ENCODE measurements at places on chromosomes 16 and 17.

DNA sequence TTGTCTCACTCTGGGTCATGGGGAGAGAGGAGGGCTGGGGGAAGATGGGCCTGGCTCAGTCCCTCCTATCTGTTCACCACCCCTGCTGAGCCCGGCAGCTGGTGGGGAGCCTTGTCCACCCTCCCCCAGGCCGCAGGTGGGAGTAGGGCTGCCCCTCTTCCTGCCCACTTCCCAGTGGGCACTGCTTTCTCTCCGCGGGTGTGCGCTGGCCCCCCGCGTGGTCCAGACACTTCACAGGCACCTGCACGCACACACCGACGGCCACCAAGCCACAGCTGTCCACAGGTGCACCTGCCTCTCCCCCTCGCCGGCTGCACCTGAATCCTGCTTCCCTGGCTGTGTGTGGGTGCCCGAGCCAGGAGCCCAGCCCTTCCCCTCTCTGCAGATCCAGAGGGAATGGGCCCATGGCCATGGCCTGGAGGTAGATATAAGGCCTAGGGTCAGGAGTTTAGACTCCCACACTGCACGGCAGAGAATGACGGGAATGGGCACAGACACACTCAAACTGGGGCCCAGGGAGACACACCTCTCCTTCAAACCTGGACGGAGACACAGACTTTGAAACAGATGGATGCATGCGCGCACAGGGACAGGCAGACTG is 2.0 kb downstream of the NHERF2 start:
- no peak for DNase-seq

GRCh38 chr17:75878174-75878998 is at the start of gene TRIM47:
Gene TRIM47 (minus strand): TSS chr17:75878581. CDS start chr17:75878548, 33 bp downstream.
- DNase-seq, result no peak

DNA sequence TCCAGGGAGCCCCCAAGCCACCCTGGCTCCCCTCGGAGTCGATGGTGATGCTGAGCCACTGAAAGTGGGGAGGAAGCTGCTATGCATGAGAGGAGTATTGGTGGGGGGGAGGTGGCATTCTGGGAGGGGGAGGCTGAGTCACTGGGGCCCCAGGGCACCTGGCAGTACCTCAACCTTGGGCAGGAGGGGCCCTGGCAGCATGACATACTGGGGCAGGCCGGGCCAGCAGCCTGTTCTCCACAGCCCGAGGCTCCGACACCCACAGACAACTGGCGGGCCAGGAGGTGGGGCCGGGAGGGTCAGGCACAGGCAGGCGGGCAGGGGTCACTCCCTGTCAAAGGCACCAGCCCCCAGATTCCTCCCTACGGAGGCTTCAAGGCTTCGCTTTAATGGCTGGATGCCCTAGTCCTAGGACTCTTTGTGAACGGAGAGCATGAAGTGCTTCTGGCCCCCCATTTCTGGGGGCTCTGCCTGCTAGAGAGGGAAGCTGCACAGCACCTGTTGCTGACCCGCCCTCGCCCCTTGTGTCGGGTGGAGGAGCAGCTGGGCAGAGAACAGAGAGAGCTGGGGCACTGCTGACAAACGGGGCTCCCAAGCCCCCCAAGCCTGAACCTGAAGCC is 928 bp downstream of the CASKIN2 start:
- no peak for DNase-seq

GRCh38 chr16:66508914-66509496 is 40.9 kb downstream of the TK2 start:
- no peak for DNase-seq

DNA sequence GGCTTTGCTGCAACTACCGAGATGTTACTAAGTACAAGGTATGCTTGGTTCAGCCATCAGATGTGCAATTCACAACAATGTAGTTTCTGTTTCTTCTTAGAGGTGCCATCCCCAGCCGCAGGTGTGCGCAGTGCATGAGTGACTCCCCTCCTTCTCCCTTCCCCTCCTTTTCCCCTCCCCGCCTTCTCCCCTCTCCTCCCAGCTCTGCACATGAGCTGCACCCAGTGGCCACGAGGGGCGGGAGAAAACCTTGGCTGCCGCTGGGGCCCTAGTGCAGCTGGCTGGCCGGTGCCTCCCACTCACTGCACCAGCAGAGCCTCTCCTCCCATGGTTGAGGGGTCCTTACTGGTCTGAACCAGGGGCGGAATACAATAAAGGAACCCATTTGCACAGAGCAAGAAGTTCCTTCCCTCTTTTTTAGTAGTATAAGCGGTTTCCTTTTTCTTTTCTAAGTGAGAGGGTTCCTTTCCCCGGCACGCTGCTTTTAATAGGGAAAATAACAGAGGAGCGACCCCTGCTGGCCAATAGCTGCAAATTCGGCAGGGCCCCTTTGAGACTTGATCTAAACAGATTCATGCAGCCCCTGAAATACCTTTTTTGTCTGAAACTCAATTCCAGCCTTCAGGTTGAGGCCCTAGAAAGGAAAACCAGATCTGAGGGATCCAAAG is 7.8 kb upstream of the CCL15 start:
- no peak for DNase-seq

- DNase-seq, result no peak
Measured at GRCh38 chr16:35628976-35629375, 2169.6 kb downstream of the TP53TG3F start.

GRCh38 chr16:23222929-23223328 is 40.4 kb downstream of the SCNN1G start:
- DNase-seq, result no peak

DNA sequence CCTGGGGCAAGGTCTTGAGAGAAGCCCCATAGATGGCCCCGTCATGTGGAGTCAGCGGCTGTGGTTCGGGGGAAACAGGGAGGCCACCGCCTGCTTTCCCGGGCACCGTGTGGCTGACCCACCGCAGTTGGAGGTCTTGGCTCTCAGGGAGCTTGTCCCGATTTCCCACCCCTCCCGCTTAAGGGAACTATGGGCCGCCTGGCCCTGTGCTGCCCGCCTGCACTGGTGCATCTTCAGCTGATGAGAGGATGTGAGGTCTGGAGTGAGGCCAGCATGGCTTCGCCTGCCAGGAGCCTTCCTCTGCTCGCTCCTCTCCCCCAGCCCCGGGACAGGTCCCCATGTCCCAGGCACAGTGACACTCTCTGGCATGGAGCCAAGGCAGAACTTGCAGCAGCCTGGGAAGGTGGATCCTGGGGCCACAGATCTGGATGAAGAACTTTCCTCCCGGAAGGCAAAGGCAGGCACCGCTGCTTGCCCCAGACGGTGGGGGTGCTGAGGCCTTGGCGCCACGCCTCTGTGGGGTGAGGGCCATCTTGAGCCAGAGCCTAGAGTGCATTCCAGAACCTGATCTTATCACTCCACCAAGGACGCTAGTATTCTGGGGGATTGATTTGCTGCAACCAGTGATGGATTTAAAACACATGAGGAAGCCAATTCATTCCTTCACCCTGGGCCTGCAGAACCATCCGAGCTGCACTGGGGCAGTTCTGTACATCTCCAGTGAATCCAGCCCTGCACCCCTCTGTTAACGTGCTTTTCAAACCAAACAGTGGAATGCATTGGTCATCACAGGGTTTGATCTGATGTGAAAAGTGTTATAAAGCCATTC is 178.6 kb upstream of the TNRC6C start:
- DNase-seq, result no peak

DNA sequence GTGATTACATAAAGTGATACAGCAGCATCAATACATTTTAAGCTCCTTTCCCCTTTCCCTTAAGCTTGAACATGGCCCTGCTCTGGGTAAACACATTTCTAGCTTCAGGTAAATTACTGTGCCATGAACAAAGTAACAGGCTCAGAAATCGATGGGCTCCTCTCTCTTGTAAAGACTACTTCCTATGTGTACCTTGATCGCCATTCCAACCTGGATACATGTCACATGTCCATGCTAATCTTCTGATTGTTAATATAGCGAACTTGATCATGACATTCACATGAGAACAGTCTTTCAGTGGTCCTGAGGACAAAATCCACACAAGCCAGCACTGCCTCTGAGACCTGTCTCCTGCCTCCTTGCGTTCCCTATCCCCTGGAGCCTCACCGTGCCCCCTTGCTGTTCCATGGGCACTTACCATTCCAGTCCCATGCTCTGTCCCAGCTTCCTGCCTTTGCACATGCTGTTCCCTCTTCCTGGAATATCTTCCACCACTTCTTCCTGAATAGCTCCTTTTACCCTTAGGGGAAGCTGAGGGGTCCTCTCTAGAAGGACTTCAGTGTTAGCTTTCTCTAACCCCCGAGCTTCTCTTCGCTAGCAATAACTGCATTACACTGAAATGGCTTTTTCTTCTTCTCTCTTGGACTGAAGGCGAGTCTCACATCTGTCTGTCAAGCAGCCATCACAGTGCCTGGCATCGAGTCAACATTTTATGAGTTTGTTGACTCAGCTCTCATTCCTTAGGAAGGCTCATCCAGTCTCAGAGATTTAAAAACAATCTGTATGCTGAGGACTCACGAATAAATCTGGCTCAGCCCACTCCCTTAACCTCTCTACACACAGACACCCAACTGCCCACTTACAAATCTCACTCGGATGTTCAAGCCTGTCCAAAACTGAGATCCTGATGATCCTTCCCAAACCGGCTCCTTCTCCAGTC is 93.3 kb downstream of the ASIC2 start:
- DNase-seq, result no peak

- no peak for DNase-seq
Measured at GRCh38 chr16:530111-530817, 2.8 kb downstream of the CAPN15 start.

GRCh38 chr17:17548044-17548443 is 43.5 kb downstream of the PEMT start:
- no peak for DNase-seq

DNA sequence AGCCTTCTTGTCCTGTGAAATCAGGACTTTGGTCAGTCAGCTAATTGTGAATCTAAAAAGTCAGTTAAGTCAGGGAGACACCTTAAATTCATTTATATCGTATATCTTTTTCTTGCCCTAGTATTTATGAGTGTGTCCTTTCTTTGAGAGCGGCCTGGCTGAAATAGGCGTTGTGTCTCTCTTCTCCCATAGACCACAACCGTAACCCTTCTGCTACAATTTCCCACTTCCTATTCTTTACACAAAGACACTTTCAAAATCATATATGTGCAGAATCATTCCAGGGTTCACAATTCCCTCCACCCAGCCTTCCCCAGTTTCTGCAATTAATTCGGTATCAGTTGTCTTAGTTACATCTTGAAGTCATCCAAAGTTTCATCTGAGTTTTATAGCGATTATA is 14.0 kb upstream of the COTL1 start:
- no peak for DNase-seq

GRCh38 chr16:78869492-78869891 is 731.0 kb downstream of the MAF start:
- DNase-seq, result no peak

GRCh38 chr16:89615596-89616090 is 2.2 kb downstream of the DPEP1 start:
- DNase-seq, result no peak

DNA sequence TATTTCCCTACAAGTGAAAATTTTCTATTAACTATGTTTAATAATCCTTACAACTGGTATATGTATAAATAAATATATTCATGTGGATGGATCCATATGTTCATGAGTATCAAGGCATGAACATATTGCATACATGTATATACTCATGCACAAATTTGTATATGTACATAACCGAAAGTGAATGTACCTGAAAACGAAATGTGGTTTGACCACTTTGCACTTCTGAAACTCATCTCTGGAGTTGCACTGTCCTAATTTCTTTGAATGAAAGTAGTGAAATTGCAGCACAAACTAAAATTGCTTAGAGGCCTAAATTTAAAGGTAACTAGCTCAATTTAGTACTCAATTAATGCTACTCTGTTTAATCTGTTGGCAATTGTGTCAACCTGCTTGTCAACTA is 27.4 kb upstream of the GNAO1 start:
- no peak for DNase-seq

GRCh38 chr16:65388592-65388991 is 266.7 kb upstream of the CDH11 start:
- DNase-seq, result no peak

- no peak for DNase-seq
Measured at GRCh38 chr17:81428948-81429774, 33.9 kb downstream of the BAHCC1 start.

- no peak for DNase-seq
Measured at GRCh38 chr17:69388822-69389442, 25.6 kb upstream of the MAP2K6 start.

DNA sequence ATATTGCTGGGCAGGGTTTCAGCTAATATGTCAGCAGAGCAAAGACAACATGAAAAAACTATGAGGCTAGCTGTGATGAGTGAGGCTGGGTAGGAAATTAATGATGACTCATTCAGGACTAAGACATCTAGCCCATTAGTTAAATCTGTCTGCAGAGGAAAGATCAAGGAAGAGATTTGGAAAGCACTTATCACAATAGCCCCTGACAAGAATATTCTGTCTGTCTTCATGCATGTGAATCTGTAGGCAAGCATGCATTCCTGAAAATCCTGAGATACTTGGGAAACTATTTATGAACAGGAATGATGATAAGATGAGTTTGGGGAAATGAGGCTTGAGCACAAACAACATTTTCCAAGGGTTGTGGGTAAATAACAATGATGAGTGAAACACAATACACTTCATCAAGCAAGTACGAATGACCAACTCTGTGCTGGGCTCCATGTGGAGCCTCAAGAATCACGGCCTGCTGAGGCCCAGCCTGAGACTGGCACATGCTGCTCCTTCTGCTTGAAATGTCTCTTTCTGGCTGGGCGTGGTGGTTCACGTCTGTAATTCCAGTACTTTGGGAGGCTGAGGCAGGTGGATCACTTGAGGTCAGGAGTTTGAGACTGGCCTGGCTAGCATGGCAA is 96.5 kb upstream of the ASIC2 start:
- DNase-seq, result no peak

DNA sequence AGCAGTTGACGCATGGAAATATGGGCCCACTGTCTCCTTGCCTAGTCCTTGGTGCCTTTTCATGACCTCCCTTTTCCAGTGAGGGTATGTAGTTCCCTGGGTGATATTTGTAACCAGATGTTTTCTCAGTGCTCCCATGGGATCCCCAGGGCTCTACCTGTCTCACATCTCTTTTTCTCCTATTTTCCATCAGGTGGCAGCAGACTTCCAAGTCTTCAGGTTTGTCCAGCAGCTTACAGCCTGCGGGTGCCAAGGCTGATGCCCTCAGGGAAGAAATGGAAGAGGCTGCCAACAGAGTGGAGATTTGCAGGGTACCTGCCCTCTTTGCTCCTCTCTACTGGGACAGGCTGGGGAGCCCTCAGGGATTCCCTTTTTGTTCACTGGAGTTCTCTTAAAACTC is 89.1 kb downstream of the ELAC2 start:
- no peak for DNase-seq

DNA sequence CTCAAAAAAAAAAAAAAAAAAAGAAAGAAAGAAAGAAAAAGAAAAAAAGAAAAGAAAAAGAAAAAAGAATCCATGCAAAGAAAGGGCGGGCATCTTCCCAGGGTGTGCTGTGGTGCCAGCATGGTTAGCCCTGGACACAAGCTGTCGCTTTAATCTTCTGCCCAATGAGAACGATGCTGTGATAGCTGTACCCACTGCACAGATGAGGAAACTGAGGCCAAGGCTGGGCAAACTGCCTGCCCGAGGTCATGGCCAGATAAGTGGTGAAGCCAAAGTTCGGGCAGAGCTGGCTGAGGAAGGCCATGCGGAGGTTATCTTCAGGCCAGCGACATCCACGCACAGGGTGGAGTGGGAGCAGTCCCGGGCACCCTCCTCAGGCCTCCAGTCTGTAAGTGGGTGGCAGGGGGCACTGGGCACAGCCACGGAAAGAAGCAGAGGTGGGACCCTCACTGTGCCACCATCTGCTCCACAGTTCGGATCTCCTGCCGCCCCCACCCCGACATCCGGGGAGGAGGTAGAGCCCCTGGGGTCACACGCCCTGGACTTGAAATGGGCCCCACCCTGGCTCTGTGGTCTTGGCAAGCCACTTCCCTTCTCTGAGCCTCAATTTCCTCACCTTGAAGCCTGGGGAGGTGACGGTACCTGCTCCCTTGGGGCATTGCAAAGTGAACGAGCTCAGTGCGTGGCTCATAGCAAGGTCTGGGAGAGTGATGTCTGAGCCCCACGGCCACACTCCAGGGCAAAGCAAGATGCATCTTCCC is 6.5 kb downstream of the FBXL16 start:
- DNase-seq, result no peak

Data from cortex of kidney (tissue), 1 donor.